ENCODE measurements at places on chromosomes 11 and 22. TPM values are rescaled to one million over a fixed set of nuclear protein-coding genes. Genes with fewer than 3 reads are reported as not detected.

The RIBC2 gene
- 0.30 TPM for total RNA-seq

The H19 gene
- total RNA-seq, result 0.55 TPM

DNA sequence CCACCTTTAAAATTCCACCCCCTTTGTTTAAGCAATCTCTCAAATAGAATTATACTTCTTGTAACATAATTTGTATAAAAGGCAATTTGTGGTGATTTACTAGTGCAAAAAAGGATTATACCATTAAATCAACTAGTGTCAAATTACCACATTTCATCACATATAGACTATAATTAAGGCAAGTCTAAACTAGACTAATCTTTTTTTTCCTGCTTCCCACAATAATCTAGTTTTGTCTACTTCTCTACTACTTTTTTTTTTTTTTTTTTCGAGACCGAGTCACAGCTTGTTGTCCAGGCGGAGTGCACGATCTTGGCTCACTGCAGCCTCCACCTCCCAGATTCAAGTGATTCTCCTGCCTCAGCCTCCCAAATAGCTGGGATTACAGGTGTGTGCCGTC is 36.1 kb upstream of the FZD4 start:
- DNase-seq, result no peak

DNA sequence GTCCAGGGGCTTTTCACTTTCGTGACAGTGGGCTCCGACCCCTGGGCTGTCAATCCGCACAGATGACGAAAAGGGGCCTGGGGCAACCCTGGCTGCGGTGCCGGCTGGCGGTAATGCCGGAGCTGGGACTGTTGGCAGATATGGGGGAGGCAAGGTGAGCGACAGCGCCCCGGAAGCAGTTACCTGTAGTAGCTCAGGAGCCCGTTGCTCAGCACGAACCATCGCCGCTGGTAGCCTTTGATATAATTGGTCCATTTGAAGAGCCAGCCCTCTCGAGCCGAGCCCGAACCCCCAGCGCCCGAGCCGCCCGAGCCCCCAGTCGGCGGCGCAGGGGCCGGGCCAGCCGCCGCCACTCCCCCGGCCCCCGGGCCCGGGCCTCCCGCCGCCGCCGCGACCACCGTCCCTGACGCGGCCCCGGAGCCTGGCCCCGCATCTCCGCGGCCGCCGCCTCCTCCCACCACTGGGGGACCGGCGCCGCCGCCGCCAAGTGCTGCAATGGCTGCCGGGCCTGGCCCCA is 396 bp downstream of the OSBP start:
- peak; percentile 18 for DNase-seq

DNA sequence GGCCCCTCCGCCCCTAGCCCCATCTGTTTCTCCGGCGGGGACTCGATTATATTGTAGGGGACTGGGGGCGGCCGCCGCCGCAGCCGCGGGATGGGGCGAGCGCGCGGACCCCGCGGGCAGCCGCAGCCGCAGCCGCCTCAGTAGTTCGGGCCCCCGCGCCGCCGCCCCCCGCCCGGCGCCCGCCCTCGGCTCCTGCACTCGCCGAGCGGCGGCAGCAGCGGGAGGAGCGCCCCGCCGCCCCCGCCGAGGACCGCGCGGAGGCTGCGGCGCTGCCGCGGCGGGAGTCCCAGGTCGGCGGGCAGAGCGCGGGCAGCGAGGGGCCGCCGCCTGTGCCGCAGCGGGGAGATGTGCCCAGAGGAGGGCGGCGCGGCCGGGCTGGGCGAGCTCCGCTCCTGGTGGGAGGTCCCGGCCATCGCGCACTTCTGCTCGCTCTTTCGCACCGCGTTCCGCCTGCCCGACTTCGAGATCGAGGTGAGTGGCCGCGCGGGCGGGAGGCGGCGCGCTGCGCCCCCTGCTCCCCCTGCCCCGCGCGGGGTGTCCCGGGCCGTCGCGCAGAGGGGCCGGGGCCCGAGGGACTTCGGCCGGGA is at the start of gene CECR2:
Gene CECR2, plus strand, starts transcription at position 22 of the 587 bp plus-strand sequence. Its CDS starts 324 bp downstream, at position 346.
- DNase-seq, result no peak
